ENCODE measurements at places on chromosomes 12 and 14.

DNA sequence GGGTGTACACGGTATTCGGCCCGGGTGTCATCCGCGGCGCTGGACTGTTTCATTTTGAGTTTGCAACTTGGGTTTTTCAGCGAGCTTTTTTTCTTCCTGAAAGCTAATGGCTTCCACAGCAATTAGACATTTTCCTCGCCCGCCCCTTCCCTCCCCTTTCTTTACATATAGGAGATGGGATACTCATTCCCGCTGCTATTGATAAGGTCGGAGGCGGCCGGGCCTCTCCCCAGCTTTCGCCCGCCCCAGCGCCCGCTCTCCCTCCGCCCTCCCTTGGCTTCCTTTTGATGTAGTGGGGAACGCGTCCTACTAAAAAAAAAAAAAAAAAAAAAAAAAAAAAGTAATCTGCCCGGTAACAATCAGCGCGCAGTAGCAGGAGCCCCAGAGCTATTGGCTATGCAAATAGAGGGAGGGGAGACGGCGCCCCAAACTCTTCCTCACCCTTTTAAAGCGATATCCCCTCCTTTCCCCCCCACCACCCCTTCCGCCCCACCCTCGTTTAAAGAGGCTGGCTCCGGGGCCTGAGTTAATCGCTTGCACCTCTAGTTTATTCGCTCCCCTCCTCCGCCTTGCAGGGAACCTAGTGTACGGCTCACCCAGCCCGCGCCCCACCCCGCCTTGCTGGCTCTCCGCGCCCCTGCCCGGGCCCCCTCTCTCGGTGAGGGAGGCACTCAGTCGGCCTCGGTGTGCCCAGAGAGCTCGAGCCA is 1.7 kb upstream of the CCND2 start:
- no peak for DNase-seq

DNA sequence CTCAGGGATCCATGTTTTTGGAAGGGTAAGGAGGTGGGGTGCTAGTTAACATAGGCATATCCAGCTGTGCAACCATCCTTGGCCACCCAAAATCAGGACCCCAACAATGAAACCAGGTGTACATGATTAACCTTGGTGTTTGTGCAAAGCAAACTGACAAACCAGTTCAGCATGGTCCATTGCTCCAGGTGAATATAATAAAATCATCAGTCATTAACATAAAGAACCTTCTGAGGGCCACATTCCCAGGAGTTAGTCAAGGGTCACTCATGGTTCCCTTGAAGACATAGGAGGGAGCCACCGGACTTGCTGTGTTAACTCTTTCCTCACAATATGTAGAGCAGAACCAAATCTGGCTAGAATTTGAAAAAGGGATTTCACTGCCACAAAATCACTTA is 17.8 kb downstream of the SLC38A2 start:
- peak; percentile 25 for DNase-seq

- DNase-seq = no peak
These were observed 1097.3 kb downstream of the SLC16A7 start for GRCh38 chr12:60693019-60693626.

DNA sequence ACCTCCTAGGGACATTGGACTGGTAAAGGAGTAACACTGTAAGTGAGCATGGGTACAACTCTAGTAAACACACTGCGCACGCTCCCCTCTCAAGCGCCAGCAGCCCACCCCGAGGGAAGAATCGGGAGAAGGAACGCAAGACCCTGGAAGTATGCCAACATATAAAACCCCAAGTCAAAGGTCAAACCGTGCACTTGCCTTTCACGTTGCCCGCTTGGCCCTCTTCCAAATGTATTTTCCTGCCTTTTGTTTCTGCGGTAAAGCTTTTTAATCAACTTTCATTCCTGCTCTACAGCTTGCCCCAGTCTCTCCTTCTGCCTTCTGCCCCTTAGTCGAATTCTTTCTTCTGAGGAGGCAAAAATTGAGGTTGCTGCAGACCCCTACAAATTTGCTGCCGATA is 17.6 kb upstream of the CHST11 start:
- DNase-seq = no peak

- no peak for DNase-seq
These were observed 6.5 kb downstream of the CEBPE start for GRCh38 chr14:23112359-23113178.

DNA sequence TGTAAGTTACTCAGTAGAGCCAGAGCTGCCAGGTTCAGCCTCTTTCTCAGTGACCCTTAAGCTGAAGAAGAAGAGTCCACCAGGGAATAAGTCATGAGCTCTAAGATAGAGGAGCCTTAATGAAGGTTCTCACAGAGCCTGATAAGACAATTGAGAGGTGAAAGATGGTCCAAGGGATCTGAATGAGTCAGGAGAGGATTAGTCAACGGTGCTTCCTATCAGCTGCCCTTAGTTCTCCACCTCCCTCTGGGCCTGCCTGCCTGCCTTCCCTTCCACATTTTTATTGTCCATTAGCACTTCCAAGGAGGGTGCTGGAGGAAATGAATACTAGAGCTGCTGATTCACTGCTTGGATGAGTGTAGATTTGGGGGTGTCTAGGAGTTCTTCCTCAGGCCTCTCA is 161.7 kb upstream of the RMST start:
- DNase-seq = no peak

- no peak for DNase-seq
These were observed 14.7 kb downstream of the BTBD7 start for GRCh38 chr14:93317875-93318807.

- no peak for DNase-seq
These were observed 44.5 kb upstream of the VPS33A start for GRCh38 chr12:122310626-122311333.

- no peak for DNase-seq
These were observed 121.8 kb downstream of the BCL11B start for GRCh38 chr14:99150236-99150635.

DNA sequence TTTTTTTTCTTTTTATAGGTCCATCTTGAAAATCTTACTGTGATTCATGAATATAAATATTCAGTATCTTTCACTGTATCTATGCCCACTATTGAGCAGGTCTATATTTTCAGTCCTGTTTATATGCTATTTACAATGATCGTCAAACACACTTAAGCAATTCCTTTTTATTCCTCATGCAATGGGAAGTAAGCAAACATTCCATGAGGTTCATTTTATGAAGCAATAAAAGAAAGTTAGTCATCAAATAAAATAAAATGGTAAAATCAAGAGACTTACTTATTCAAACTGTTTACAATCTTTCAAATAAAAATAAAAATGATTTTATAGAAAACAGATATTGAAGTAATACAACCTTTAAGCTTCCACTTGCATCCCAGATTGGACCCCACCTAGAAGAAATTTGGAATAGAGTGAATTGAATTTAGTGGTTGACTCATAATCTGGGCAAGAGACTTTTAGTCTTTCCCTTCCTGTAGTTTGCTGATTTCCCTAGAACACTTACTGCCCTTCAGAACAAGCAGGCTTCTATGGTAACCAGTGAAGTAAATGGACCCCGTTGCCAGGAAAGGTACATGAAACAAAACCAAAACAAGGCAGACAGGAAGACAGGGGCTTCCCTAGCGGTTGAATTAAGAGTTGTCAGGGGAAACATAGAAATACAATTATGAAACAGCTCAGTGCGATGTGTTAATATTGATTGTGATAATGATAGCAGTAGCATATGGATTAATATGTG is 241.0 kb upstream of the ATP2B1 start:
- no peak for DNase-seq

DNA sequence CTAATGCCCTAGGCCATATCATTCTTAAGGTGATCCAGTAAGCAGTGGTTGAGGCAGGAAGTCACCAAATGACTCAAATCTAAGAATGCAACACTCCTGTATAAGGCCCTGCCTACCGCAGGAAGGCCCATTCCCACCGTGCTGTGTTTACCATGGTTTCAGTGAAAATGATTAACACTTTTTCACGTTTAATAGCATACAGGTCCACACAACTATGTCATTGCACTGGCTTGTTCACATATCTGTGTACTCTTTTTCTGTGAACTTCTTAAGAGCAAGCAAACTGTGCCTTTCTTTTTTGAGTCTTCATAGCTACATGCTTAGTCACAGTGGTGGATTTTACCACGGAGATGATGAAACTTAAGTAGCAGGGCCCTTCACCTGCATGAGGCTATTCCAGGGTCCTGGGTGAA is 214.9 kb downstream of the CNTN1 start:
- DNase-seq = no peak

DNA sequence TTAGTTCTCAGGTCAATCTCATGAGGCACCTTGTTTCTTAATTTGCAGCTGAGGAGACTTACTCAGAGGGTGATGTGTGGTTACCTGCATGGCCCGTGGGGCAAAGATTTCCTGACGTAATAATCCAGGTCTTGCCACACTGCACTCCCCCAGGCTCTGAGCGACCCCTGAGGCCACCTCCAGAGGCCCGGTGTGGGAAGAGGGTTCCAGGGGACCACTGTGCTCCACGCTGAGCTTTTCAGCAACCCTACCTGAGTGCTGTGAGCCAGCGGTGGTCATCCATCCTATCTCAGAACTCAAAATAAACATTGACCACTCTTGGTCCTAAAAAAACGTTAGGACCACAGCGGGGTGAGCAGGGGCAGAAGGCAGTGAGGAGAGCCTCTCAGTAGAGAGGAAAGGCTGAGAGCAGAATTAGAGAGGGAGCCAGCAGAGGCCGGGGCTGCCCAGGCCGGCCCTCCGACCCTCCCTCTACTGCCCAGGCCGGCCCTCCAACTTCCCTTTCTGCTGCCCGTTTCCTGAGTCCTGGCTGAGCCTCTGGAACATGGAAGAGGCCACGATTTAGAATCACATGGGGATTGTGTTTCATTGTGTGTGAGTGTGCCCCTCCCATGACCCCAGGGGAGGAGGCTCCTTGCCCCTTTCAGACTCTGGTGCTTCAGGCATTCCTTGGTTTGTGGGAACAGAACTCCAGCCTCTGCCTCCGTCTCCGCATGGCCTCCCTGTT is 188.2 kb upstream of the DIO3 start:
- no peak for DNase-seq

GRCh38 chr12:50571786-50572185 is 67.0 kb downstream of the DIP2B start:
- DNase-seq = no peak

DNA sequence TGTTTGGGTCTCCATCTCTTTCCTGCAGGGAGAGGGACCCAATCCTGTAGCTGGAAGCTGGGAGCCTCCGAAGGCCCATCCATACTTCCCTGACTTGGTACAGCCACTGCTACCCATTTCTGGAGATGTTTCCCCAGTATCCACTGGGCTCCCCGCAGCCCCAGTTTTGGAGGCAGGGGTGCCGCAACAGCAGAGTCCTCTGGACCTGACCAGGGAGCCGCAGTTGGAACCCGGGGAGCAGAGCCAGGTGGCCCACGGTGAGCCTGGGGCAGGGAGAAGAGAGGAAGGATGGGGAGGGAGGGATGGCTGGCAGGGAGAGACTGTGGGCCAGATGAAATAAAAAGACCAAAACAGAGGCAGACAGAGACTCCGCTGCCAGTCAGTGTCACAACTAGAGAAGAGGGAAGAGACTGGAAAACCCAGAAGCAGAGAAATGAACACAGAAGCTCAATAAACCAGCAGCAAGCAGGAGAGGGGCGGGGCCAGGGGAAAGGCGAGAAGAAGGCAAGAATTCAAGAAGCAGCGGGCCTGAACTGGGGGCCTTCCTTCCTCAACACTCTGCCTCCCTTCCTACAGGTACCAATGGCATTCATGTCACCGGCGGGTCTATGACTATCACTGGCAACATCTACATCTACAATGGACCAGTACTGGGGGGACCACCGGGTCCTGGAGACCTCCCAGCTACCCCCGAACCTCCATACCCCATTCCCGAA is 6.3 kb downstream of the LTBR start:
- DNase-seq = no peak

DNA sequence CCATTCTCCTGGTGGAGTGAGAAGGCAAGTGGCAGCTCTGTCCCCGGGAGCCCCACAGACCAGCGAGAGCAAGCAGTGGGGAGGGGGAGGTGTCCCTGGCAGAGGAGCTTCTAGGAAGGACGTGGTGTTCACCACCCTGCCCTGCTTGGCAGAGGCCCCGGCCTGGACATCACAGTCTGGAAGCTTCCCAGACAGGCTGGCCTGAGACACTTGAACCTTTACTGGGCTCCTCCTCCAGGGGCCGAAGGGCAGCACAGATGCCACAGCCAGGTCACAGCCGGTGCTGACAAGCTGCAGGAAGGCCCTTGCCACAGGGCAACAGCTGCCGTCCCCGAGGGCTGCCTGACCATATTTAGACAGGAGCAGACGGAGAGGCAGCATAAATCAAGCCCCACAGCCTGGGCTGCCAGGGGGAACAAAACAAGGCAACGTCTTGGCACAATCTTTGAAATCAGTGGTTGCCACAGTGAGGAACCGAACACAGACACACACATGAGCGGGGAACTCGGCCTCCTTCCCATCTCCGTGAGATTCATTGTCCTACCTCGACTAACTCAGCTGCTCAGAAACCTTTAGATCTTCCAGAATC is 28.5 kb downstream of the PRIMA1 start:
- DNase-seq = no peak
